ENCODE measurements at places on chromosomes 16 and 17.

- peak; percentile 48 for DNase-seq
Observed at GRCh38 chr17:64420143-64420670, 28.7 kb upstream of the MILR1 start.

DNA sequence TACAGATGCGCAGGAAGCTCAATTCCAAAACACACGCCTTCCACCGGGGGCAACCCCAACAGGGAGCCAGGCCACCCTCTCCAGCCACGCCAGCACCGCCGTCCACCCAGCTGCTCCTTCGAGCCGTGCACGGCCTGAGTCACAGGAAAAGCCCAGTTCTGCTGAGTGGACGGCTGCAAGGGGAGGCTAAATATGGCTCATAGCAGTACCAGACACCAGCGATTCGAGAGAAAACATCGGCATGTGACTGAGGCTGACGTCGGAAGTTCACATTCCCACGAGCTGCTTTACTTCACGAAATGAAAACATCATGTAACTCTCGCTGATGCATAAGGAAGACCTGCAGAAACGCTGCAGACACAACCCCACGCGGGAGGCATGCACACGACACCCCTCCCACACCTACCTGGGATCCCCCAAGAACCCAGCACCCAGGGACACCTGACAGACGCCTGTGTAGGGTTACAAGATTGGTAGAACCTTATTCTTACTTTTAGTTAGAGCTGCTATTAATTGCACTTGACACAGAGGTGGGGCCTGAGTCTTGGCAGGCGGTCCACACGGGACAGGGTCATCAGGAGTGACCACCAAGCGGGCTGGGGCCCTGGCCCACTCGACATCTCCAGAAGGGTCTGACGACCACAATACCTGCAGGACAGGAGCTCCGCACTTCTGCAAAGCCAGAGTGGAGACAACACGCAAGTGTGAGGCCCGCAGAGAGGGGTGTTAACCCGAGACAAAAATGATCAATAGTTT is 116.8 kb downstream of the ANKRD11 start:
- no peak for DNase-seq

DNA sequence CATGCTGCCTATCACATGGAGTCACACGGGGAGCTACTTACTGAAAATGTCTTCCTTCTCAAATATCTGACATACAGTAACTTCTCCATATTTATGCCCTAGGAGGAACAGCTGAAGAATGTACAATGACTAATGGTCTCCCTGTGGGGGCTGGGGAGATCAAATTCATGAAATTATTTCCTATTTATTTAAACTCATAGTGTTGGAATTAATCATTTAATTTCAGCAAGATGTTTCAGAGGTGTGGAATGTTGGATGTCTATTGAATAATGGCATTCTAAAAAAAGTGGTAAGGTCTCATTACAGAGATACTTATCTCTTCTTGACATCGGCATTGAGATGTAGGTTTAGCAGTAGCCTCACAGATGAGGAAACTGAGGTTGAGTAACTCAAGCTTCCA is 214.3 kb upstream of the CDH11 start:
- DNase-seq = no peak

GRCh38 chr17:30316736-30317135 is 17.1 kb downstream of the TMIGD1 start:
- DNase-seq = no peak

DNA sequence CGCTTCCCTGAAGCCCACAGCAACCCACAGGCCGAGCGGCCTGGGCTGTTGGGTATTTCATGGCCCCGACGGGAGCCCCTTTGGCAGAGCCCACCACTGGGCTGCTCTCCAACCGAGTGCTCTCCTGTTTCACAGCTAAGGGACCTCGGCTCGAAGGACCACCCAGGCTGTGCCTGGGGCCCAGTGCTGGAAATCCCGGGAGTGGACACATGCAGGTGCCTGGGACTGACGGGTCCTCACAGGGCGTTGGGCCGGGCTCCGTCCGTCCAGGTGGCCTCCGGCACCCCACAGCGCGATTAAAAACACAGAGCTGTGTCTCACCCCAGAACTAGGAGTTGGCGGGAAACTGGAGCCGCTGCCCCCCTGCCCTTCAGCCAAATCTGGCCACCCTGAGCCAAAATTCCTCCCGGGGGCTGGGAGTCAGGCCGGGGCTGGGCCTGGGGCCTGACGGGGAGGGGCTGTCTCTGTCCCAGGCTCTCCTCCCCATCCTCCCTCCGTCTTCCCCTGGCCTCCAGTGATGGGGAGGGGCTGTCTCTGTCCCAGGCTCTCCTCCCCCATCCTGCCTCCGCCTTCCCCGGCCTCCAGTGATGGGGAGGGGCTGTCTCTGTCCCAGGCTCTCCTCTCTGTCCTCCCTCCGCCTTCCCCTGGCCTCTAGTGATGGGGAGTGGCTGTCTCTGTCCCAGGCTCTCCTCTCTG is 14.1 kb downstream of the UTS2R start:
- no peak for DNase-seq

- DNase-seq = no peak
Observed at GRCh38 chr16:56355786-56356275, 69.5 kb downstream of the AMFR start.

- DNase-seq = no peak
Observed at GRCh38 chr17:79276821-79277220, 202.2 kb downstream of the ENGASE start.

DNA sequence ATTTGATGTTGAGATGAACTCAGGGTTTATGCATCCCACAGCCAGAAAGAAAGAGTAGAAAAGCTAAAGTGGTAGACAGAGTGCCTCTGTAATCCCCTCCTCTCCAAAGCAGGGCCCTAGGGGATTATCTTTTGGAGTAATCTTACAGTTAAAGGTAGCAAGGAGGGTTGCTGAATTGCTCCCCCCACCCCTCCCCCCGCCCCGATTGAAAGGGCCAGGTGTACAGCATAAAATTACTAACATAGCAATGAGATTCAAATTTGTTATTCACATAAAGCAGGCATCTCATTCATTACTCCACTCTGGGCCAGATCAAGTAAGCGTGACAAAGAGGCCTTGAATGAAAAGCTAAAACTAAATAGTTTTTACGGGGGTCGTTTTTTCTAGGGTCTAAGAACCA is 72.7 kb downstream of the STH start:
- DNase-seq = no peak

- no peak for DNase-seq
Observed at GRCh38 chr16:57539072-57539796, 2.9 kb upstream of the CCDC102A start.

- no peak for DNase-seq
Observed at GRCh38 chr16:4110680-4111079, 5.6 kb downstream of the ADCY9 start.

DNA sequence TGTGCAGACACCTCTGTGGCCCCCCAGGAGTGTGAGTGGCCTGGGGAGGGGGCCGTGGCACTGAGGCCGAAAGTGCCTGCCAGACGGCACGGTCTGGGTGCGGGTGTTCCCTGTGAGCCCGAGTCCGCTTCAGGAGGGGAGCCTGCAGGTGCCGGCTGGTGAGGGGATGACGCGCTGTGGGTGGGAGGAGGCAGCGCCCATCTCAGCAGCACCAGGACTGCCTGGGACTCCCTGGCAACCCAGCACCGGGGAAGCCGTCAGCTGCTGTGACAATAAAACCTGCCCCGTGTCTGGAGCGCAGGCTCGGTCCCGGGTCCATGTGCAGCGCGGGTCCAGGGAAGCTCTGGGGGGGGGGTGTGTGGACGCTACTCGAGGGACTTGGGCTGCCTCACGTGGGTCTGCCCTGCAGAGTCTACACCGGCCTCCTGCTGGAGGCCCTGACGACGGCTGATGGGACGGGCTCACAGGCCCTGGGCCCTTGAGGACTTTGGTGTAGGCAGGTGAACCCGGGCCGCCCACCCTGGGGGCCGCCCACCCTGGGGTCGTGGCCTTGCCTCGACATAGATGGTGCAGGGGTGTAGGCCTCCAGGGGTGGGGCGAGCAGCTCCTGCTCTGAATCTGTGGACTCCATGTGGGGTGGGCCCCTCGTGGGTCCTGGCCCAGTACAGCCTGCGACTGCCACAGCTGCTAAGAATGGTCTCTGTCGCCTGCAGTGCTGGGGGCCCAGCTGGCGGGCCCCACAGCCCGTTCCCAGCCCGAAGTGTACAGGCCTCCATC is 5.9 kb upstream of the RAB40C start:
- DNase-seq = no peak

- no peak for DNase-seq
Observed at GRCh38 chr17:1648173-1648962, 1.3 kb downstream of the RILP start.

- DNase-seq = no peak
Observed at GRCh38 chr17:9044772-9045463, 23.6 kb downstream of the NTN1 start.

- no peak for DNase-seq
Observed at GRCh38 chr16:64251742-64252141, 870.1 kb downstream of the CDH11 start.

DNA sequence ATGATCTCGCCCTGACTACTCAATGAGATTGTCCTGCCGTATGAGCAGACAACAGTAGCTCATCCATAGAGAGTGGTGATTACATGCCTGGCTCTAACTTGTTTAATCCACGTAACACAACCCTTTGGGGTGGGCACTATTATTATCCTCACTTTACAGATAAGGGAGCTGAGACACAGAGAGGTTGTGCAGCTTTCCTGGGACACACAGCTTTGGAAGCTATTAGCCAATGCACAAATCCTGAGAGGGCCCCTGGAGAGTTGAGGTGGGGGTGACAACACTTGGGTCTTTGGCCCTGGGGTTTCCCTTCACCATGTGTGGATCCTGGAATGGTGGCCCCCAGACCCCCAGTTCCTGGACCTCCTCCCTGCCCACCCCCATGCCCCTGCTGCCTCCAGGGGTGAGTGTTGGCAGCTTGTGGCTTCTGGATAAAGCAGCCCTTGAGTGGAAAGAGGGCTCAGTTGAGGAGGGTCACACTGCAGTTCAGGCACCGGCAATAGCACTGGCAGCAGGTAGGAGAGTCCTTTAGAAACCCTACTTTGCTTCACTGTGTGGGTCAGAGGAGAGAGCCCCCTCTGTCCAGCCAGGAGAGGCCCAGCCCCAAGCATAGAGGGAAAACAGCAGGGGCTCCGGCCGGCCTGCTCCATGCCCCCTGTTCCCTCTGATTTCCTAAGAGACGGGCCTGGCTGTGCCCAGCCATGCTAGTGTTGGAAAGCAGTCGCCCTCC is 230.7 kb downstream of the KATNIP start:
- no peak for DNase-seq

GRCh38 chr16:16025214-16025968 is 76.0 kb downstream of the ABCC1 start:
- DNase-seq = no peak

- DNase-seq = no peak
Observed at GRCh38 chr16:2912330-2913199, 834 bp downstream of the FLYWCH1 start.

- DNase-seq = no peak
Observed at GRCh38 chr17:77160091-77160874, 19.5 kb downstream of the SEC14L1 start.

DNA sequence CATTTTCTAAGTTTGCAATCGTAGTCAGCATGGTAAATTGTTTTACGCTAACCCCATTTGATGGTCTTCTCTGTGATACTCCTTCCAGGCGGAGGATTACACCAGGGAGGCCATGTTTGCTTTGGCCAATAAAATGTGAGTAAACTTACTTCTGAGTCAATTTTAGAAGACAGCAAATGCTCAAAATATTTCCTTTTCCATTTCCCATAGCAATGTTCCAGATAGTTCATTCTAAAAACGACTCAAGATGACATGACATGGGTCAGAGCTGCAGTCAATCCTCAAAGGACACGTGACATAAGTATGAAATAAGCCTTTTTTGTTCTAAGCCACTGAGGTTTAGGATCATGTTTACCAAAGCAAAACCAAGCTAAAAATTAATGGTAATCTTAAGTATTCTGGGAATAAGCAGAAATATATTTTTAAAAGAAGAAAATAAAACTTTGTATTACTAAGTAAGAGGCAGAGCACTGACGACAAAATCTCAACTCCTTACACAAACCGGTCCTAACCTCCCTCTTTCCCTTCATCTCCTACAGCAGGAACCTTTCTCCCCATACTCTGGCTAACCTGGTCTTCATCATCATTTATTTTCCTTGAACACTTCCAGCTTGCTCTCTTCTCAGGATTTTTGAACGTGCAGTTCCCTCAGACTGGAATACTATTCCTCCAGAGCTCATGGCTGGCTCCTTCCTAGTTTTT is 266.2 kb downstream of the CEP112 start:
- no peak for DNase-seq

- no peak for DNase-seq
Observed at GRCh38 chr17:34122515-34122914, 132.6 kb upstream of the CCL2 start.

DNA sequence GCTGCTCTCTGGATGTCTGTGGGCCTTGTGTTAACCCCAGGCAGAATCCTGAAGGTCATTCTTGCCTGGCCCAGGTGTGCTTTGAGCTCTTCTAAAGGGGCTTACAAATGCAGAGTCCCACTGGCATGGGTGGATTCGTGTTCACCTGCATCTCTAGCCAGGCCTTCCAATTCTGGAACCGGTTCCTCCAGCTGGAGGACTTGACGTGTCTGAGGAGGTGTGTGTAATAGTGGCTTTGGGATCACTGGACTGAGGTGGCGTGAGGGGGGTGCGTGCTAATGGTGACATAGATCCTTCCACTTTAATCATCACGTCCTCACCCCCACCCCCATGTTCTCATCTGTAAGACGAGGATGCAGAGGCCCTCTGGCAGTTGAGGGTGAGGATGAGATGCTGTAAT is 4.8 kb downstream of the GSE1 start:
- DNase-seq = no peak

DNA sequence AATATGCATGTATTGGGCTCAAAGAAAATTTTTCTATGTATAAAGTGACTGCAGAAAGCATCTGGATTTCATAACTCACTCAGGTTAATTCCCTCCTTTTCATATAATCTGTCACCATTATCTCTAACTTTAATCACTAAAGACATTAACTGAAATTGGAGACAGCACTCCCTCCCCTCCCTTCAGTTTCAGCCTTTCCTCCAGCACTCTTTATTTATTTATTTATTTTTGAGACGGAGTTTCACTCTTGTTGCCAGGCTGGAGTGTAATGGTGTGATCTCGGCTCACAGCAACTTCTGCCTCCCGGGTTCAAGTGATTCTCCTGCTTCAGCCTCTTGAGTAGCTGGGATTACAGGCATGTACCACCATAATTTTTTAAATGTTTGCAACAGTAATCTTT is 43.1 kb downstream of the CDH8 start:
- DNase-seq = no peak

DNA sequence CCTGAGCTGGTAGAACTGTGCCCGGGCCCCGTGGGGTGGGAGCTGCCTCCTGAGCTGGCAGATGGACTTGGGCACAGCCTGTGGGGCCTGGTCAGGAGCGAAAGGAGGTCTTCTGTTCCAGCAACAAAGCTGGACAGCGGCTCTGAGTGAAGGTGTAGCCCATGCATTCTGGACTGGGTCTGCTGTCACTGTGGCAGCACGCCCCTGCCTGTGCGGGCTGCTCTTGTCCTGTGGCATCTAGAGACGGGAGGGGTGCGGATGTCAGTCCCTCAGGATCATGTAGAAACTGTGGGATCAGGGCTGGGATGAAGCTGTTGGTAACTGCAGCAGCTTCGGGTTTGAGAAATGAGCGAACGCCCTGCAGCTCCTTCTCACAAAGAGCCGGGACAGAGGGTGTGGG is 19.4 kb downstream of the BAIAP2 start:
- no peak for DNase-seq

- no peak for DNase-seq
Observed at GRCh38 chr16:1509307-1510221, 16.4 kb downstream of the TELO2 start.

- DNase-seq = no peak
Observed at GRCh38 chr17:17757391-17757791, 76.1 kb downstream of the RAI1 start.

Measured in SK-N-MC (cell line).